ENCODE measurements at places on chromosomes 7 and 10.

DNA sequence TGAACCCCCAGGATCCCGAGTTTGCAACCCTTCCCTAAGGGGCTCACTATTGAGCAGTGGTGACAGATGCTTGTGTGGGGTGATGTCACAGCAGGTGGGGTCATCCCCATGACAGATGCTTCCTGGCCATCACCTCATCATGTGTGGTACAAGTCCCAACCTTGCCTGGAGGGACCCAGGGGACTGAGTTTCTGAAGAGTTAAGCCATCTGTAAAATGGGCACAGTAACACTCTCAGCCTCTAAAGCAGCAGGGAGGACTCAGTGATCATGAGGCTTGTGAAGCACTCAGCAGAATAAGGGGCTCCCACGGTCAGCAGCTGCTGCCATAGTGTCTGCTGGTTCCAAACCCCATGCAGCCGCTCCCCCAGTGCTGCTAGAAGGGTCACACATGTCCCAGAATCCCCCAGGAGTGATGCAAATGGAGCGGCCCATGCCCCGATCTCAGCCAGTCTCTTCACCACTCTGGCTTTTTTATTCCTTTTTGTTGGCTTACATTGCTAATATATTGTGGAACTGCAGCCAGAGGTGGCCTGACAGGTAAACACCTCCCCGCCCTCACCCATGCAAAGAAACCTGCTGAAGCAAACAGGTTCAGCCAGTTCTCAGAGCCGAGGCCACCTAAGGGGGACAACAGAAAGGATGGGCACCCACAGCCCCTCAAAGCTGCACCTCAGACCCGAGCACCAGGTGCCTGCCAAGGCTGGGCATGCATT is 102.1 kb upstream of the PDGFA start:
- DNase-seq: no peak

GRCh38 chr7:50068850-50069551 is 24.0 kb downstream of the ZPBP start:
- DNase-seq: no peak

- DNase-seq: no peak
Observed at GRCh38 chr10:510415-510881, 179.0 kb downstream of the DIP2C start.

DNA sequence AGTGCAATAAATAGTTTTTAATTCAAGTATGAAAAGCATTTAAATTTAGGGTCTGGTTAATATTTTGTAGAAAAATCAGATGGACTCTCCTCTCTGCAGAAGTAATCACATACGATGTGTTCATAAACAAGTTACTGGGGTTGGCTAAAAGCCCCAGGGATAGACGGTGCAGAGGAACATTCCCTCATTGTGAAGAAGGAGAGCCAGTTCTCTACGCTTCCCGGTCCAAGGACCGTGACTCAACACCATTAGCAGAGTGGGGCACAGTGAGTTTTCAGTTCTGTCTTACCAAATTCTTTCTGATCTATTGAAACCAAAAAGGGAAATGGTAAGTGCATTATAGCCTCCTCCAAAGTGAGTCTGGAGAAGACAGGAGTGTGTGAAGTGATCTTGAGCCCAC is 327.8 kb downstream of the WDR37 start:
- no peak for DNase-seq

DNA sequence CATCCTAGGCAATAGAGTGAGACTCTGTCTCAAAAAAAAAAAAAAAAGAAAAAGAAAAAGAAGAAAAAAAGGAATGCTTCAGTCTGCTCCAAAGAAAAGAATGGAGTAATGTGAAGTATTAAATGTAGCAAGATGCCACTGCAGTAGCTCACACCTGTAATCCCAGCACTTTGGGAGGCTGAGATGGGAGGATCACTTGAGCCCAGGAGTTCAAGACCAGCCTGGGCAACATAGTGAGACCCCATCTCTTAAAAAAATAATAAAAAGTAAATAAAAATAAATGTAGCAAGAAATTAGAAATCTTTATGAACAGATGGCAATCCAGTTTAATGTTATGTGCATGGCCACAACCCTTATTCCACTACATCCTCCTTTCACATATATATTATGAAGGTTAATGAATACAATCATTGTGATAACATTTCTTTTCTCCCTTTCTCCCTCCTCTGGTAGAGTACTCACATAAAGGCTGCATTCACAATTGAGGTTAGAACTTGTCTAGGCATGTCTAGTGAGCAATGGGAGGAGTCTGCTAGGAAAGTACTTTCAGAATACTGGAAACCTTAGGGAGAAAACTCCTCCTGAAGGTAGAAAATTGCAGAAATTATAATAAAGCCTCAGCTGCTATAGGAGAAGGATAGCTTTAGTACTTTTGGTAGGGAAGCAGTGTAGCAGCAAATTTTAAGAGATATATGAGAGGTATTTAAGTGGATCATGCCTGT is 20.4 kb downstream of the KLLN start:
- DNase-seq: no peak

DNA sequence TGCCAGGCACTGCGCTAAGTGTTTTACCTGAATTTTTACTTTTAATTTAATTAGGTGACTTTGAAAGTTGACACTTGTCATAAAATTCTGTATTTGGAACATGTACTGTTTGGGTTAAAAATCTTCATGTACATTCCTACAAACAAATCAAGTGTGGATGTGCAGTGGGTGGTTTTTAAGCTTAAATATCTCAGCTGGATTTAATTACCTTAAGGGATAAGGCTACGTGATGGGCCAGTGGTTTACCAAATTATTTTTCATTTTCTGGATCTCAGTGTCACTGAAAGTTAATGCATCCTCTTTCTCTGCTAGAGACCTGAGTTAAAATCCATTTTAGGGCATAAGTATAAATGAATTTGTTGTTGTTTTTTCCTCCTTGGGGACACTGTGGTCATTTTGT is 51.1 kb downstream of the EXOC4 start:
- DNase-seq: no peak

DNA sequence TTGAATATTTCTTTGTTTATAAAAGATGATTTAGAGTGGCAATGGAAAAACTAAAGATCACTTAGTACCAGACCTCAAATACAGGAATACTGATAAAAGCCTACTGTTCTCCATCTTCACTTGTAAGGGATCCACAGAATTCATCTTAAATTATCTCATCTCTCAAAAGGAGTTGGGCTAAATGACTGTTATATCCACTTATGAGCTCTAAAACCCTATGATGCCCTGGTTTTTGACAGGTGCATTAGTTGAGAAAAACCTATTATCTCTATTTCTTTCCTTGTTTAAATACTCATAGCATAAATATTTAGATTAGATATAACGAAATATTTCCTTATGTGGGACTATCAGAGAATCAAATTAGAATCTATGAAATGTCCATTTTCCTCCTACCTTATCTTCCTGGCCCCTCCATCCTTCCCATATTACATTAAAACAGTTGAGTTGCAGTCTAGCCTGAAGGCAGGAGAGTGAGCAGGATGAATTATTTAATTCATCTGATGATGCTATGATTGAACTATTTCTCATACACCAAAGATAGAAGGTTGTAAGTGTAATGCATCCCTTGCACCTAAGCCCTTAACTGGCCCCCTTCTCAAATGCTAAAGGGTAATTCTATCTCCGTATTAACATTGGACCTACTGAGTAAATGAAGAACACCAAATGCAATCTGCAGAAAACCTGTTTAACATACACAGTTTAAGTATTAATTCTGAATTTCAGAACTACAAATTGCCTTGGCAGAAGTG is 29.7 kb downstream of the PPP3CB start:
- DNase-seq: no peak

GRCh38 chr7:5203183-5203537 is 13.1 kb downstream of the WIPI2 start:
- DNase-seq: no peak

DNA sequence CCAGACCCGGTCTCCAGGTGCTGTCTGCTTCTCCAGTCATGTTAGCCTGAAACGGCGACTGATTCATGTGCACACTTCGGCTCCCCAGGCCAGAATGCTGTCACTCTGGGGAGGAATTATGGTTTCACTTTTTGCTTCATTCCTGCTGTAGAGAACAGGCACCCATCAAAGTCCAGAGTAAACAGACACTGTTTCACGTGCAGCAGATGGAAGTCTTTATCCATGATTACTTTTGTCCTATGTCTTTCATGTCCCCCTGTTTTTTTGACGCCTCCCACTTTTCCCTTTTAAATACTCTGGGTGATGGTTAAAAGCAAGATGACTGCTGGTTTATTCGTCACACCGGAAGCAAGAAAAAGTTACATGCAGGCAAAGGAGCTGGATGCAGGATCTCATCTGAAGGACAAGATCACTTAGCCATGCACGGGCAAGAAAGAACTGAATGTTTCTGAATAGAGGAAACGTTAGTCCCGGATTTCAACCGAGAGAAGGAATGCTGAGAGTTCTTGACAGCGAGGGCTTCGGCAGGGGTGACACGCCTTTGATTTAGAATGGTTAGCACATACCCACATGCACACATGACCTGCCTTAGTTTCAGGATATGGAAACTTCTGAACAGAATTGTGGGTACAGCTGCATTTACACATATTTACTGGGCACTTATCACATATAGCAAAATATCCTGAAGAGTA is 250.0 kb upstream of the KLF6 start:
- DNase-seq: no peak

DNA sequence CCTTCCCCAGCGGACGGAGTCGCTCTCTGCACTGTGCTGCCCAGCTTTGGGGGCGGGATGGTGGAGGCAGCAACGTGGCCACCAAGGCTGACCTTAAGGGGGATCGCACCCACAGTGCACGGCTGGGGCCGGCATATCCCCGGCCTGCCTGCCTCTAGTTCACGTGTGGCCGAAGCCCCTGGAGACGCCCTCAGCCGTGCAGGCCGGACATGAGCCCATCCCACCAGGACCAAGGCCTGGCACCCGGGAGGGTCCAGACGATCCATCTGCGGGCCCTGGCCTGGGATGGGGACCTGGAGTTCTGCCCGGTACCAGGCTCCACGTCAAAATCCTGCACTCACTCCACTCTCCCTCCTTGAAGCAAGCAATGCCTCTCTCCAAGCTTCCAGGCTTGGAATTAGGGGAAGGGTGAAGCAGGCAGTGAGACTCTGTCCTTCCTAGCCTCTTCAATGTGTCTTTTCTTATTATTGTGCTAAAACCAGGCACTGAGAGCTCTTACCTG is 520.8 kb downstream of the REEP3 start:
- DNase-seq: no peak

DNA sequence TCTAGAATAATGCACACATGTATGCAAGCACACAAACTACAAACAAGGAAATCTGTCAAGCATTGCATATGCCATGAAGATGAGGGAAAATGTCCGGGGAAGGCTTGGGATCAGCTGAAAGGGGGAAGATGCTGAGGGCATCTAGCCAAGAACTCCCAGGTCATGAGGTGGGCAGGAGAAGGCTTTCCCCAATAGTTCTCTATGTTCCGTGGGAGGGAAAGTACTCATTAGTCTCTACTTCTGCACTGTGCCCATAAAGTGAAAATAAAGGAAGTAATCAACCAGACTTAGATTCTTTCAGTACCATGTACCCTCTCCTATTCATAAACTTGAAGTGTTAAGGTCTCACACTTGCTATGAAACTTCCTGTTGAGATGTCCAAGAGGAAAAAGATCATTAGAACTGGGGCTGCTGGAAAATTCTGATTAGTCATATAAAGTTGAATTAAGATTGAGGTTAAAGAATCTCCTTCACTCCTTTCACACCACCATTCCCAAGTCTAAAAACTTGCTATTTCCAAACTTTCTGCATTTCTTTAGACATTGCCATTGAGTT is 17.1 kb upstream of the LIPF start:
- DNase-seq: no peak

- no peak for DNase-seq
Observed at GRCh38 chr7:99098824-99099498, 44.9 kb downstream of the SMURF1 start.

DNA sequence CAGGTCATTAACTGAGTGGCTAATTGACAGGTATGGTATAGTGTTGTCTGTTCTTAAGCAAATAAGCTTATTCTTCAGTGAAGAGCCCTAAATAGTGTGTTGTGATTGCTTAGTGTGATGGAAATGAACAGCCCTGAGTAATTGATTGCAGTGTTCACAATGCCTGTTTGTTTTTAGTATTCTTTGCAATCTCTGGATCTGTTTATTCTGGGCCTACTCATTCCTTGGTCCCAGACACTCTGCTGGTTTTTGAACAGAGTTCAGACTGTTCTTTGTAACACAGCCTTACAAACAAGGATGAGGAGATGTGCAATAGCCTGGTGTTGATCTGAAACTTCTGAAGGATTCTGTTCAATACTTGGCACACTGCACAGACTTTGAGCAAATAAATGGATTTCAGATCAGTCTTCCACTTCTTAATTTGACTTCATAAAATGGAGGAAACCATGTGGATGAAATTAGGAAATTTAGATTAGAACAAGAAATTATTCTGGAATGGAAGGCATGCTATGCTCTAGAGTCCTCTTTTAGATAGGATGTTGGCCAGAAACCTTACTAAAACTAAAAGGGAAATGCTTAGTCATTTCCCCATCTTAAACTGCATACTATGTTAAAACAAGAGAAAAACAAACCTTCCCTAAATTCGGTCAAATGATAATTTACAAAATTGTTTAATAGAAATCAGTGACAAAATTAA is 444.2 kb upstream of the SEMA3D start:
- no peak for DNase-seq

- no peak for DNase-seq
Observed at GRCh38 chr7:2644562-2645273, 12.9 kb downstream of the TTYH3 start.

DNA sequence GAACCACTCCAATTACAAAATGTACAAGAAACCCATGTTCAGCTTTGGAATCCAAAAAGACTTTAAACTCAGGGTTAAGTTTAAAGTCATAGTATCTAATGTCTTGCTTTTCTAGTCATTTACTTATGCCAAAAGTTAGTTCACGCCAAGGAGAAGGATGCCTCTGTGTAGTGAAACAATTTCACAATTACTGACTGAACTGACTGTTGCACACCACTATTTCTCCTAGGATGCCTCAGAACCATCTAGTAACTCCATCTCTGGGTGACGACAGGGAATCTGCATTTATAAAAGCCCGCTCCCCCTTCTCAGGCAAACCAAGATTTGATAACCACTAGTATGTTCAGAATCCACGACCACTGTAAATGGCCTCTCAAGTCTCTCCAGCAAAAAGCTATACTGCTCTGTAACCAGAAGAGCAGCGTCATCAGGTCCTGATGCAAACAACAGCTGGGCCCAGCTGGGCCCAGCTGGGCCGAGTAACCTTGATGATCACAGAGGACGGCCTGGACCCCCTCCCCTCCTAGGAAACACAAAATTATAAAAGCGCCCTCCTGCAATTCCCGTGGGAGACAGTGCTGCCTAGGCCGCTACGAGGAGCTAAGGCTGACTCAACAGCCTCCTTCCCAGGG is 680 bp upstream of the ADO start:
- no peak for DNase-seq
